ENCODE measurements at places on chromosomes 4 and X.

DNA sequence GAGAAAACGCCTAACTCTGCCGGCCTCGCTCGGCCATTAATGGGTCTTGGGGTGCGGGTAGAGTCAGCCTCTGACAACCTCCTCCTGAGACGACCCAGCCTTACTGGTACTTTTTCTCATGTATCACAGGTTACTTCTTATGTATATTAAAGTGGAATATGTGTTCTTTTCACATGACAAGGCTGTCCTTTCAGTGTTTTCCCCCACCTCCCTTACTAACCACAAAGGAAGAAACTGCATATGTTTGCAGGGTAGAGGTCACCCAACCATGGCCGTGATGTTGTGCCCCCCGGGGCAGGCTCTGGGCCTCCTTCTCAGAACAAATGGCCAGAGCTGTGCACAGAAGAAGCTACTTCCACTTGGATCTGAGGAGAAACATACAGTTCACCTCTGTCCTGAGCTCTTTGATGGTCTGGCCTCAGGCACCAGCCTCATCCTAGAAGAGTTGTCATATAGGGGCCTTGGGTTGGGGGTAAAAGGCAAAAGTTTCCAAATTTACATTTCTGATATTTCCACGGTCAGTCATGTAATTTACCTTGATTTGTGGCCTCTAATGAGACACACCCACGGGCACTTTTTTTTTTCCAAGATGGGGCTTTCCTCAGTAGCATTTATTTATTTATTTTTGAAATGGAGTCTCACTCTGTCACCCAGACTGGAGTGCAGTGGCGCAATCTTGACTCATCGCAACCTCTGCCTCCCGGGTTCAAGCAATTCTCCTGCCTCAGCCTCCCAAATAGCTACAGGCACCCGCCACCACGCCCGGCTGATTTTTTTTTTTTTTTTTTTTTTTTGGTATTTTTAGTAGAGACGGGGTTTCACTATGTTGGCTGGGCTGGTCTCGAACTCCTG lies 1.9 kb downstream of the SOWAHD start:
- no peak for DNase-seq

- no peak for DNase-seq
These were observed 11.6 kb upstream of the TNIP2 start for GRCh38 chr4:2767705-2768074.

DNA sequence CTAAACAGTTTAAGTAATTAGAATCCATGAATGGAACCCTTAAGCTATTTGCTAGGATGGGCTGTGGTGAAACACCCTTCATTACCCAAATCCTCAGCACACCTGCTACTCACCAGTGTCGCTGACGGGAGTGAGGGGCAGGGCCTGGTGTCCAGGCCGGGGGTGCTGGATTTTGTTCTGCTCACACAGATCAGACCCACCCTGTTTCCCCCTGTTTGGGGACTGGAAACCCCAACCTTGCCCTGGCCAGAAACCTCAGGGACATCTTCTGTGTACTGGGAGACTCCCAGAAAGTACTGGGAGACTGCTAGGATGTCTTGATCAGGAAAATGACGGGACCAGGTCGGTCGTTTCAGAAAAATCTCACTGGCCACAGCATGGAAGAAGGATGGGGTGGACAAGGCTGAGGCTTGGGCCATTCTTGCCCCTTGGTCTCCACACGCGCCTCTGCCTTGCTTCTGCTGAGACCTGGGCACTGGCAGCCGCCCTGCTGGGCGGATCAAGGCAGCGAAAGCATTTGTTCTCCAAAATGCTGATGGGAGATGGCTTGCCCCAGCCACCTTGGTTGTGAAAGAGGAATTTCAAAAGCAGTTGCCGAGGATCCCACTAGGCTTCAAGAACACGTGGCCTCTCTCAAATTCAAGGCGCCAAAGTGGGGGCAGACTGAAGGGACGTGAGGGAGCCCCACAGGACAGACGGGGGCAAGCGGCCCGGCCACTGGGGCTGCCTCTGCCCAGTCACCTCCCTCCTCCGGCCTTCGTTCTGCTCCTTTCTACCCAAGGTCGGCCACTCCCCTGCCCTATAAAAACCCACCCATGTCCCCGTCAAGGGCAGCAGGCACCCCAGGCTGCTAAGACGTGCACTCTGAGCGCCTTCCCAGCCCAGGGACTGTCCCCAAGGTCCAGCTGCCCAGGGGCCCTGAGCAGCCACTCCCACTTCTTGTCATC lies 23.5 kb upstream of the PDE6B start:
- DNase-seq = no peak

DNA sequence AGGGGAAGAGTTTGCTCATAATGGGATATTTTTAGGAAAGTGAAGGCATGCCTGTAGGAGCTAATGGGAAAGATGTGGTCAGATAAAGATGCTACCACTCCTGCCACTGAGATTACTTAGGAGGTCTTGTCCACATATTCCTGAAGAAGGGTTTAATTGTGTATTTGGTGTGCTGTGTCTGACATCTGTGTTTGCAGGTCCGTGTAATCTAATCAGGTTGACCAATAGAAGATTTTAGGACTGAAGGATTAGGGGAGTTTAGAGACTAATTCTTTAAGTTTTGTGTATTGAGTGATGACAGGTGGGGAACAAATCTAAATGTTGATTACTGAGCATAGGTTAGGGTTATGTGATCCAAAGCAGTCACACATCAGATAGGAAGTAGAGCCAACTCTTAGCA lies 57.2 kb downstream of the JADE1 start:
- DNase-seq = no peak

DNA sequence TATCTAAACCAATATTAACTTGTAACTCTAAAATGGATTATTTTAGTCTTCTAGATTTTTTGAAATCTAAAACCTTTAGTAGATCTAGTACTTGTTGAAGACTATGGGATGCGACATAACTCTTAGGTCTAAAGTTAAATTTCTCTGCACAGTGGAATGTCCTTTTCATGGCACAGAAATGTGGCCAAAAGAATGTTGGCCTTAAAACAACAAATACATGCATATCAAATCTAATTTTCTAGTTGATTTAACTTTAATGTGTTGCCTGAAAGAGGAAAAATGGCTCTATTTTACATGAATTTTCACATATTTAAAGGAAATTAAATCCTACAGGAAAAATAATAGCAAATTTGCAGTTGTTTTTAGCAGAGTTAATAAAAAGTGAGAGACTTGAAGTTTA lies 30.3 kb downstream of the NFKB1 start:
- DNase-seq = peak; percentile 59

DNA sequence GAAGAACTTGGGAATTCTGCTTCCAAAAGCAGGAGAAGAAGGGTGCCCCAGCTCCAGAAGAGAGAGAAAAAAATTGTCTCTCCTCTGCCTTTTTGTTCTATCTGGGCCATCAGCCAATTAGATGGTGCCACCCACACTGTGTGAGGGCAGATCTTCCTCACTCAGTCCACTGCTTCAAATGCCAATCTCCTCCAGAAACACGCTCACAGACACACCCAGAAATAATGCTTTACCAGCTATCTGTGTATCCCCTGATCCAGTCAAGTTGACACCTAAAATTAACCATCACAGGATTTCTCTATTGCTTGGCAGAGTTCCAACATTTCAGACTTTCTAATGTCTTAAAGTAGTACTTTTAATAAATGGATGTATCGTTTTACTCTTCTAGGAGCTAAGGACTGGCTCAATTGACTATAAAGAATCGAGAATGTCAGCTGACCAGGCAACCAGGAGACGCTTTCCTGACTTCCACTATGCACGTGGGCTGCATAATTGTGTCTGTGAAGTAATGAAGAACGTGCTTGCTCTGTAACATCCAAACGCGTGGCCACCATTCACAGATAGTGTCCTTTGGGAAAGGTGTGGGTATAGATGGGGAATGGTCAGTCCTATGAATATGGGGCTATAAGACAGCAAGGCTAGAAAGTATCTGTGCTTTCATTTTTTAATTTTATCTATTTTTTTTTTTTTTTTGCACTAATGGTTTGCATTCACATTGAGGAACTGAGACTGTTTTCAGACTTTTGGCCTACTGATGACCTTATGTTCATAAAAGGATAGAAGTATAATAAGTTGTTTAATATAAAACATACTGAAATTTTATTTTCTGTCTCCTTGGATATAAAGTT lies 9.9 kb upstream of the SMIM20 start:
- no peak for DNase-seq

- DNase-seq = no peak
These were observed at the start of gene TREX2 for GRCh38 chrX:153445856-153446635. Gene TREX2, minus strand, starts transcription at chrX:153446056. Its CDS starts 626 bp downstream, at chrX:153445430.

GRCh38 chrX:138638996-138639395 lies 72.5 kb downstream of the FGF13 start:
- DNase-seq = no peak

- no peak for DNase-seq
These were observed 142.5 kb downstream of the CHIC2 start for GRCh38 chr4:53921856-53922255.

DNA sequence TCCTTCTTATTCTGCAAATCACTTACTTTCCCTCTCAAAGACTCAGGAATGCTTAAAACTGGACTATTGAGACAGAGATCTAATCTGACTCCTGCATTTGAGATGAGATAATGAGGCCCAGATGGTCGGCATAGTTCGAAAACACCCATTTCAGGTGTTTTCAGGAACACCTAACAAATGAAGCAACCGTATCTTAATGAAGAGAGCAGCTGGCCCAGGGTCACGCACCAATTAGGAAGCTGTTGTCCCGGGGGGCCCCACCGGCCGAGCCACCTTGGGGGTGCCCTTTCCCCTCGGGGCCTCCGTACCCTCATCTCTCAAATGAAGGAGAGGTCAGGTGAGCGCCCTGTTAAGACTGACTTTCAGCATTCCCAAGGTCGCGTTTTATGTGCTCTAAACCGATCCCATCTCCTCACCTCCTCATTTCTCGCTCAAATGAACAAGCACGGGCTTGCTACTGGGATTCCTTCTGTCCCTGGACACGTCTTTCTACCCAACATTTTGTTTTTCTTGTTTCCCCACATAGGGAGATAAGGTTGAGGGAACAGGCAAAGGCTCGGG lies 824 bp downstream of the LRPAP1 start:
- DNase-seq = peak; percentile 17

- no peak for DNase-seq
These were observed 6.8 kb downstream of the MAEA start for GRCh38 chr4:1296324-1297022.

GRCh38 chr4:152724494-152724893 lies 44.7 kb upstream of the TMEM154 start:
- DNase-seq = no peak

- DNase-seq = peak; percentile 54
These were observed 121.0 kb downstream of the KCNIP4 start for GRCh38 chr4:21827575-21827974.

- DNase-seq = peak; percentile 97
These were observed 37.9 kb downstream of the RELL1 start for GRCh38 chr4:37648084-37648817.

GRCh38 chrX:69309074-69309792 lies 144.0 kb upstream of the PJA1 start:
- DNase-seq = no peak

- DNase-seq = no peak
These were observed 39.0 kb downstream of the PTTG2 start for GRCh38 chr4:37999000-37999716.

DNA sequence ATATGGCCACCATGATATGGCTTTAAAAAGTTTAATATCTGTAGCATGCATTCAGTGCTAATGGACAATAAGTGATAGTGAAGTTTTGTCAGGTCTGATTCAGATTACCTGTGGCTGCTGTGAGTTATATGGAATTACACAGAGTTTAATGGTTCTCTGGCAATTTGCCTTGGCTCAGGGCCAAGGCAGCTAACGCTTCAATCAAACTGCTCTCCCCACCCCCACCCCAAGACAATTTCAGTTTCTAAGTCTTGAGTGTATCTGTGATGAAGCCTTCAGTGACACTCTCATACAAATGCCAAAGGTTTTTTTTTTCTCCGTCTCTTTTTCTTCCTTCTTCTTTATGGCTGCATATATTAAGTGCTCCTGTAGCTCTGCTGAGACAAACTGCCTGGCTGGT lies 106.6 kb downstream of the SHROOM4 start:
- DNase-seq = no peak

- DNase-seq = peak; percentile 65
These were observed 2201.2 kb downstream of the ARAP2 start for GRCh38 chr4:34043131-34043530.

DNA sequence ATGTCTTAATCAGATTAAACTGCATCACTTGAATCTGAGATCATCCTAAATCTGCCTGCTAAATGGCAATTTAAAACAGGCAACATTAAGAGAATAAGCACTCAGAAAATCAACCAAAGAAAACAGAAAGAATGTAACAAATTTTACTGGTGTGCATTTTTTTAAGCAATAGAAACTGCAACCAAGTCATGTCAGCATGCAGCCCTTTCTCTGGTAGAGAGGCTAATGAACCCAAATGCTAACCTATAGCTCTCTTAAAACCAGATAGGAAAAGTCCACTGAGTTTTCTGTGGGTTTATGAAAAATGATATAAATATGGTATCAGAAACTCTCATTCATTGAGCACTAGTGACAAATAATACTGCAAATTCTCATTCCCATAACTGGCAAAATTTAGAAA lies 35.6 kb downstream of the COL25A1 start:
- peak; percentile 1 for DNase-seq

DNA sequence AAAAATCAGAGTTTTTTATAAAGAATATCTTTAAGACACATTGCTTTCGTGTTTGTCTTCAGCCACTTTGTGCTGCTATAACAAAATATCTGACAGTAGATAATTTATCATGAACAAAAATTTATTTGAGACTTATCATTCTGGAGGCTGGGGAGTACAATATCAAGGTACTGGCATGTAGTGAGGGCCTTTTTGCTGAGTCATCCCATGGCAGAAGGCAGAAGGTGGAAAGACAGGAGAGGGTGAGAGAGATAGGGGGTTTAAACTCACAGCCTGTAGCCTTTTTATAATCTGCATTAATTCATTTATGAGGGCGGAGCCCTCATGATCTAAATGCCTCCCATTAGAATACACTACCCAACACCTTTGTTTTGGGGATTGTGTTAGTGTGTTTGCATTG lies 431.2 kb upstream of the FAM47C start:
- DNase-seq = no peak

Data from choroid plexus epithelial cell (primary cell).